ENCODE measurements at places on chromosomes 1 and 21.

- no peak for DNase-seq
These were observed at the start of gene BCAR3 for GRCh38 chr1:93681101-93681988. Gene BCAR3, minus strand, starts transcription at chr1:93681837. Its CDS starts 6,907 bp downstream, at chr1:93674930.

GRCh38 chr1:53448241-53448841, 10.9 kb upstream of the DMRTB1 start:
- no peak for DNase-seq

GRCh38 chr1:15691434-15692032, 7.4 kb downstream of the PLEKHM2 start:
- DNase-seq: no peak

GRCh38 chr1:109637446-109637845, 17.8 kb downstream of the AMPD2 start:
- peak; percentile 60 for DNase-seq

GRCh38 chr1:33248244-33248643, 8.0 kb upstream of the ZNF362 start:
- no peak for DNase-seq

- DNase-seq: no peak
These were observed 8.8 kb downstream of the TFF2 start for GRCh38 chr21:42341776-42342542.

DNA sequence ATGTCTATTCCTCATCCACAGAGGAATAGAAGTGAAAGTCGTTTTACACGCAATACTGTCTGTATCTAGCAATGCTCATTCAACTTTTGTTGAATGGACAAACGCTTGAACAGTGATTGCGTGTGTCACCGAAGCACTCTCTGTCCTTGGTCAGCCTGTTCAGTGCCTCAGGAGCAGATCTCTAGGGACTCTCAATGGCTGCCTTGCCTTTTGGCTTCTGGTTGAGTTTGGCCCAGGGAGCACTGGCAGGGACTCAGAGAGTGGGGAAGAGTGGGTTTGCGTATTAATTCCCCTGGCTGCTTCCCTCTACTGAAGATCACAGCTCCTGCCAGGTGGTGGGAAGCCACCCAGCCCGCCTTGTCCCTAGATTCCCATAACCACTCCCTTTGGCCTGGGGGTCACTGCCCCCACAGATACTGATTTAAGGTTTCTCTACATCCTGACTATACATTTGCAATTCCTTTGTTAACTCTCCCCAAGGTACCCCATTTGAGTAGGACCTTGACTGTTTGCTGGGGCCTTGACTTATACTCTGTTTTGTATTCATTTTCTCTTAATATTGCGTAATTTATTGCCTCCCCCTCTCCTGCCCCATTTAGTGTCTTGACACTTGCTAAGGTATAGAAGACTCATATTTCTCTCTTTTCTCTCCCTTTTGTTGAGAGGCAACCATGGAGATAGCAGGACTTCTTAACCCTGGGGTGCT, 61.7 kb upstream of the USP24 start:
- DNase-seq: no peak

GRCh38 chr1:159790237-159790917, 9.6 kb downstream of the DUSP23 start:
- no peak for DNase-seq
